ENCODE measurements at places on chromosomes 4 and X.

DNA sequence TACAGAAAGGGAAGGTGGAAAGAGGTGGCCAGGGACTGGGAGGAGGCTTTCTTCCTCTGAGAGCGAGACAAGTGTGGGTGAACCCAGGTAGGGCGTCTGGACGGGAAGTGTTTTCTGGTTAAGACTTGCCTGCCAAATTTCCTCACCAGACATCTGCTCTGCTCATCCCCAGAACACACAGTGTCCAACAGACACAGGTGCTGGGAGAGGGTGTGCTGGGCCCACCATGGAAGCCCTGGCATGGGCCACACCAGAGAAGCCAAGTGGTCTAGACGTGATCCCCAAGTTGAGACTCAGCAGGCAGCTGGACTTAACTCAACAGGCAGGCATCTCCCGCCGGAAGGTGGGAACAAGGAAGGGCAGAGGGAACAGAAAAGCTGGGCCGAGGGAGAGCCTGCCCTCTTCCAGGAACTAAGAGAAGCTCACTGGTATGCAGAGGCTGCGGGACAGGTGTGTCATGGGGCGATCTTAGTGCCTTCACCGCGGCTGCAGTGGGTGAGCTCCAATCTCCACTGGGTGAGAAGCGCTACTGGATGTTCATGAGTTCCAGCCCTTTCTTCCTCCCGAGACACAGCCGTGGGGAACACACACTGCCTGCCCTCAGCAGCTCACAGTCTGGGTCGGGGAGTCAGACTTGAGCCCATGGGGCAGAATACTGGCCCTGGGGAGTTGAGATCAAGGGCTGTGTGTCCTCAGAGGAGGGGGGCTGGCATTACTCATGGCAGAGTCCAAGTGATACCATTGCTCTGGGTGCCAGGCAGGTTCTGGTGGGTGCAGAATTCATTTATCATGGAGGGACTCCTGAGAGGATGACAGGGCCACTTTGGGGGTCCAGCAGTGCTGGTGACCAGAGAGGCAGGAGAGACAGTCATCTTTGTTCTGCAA lies 110.2 kb downstream of the CPZ start:
- no peaks in the 10 kb centered on the region for H3K27me3 ChIP-seq
- no peaks in the 10 kb centered on the region for H3K4me1 ChIP-seq
- H3K4me3 ChIP-seq: no peak overlapping the region
- no peak overlapping the region for H3K27ac ChIP-seq
- DNase-seq: no peak

DNA sequence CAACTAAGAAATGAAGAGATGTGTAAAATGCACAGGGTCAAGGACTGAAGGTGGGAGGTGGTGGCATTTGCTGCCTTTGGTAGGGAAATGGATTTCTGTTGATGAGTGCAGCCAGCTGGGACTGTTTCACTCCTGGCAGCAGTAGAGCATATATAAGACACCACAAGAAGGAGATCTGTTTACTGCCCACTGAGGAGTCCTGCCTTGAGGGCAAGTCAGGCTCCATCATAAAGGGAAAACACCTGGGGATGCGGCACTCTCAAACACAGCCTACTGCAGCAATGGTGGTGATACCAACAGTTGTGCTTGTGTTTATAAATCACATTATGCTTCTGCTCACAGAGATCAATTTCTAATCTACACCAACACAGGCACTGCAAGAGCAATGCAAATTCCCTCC lies 222.1 kb downstream of the TACR3 start:
- H3K27me3 ChIP-seq: no peaks in the 10 kb centered on the region
- no peak overlapping the region for H3K4me3 ChIP-seq
- no peaks in the 10 kb centered on the region for H3K36me3 ChIP-seq
- H3K27ac ChIP-seq: no peak overlapping the region

GRCh38 chr4:169489306-169489705 lies 123.1 kb downstream of the NEK1 start:
- no peaks in the 10 kb centered on the region for H3K27me3 ChIP-seq
- H3K4me3 ChIP-seq: no peak overlapping the region
- H3K27ac ChIP-seq: no peak overlapping the region
- no peaks in the 10 kb centered on the region for H3K36me3 ChIP-seq
- no peaks in the 10 kb centered on the region for H3K4me1 ChIP-seq

DNA sequence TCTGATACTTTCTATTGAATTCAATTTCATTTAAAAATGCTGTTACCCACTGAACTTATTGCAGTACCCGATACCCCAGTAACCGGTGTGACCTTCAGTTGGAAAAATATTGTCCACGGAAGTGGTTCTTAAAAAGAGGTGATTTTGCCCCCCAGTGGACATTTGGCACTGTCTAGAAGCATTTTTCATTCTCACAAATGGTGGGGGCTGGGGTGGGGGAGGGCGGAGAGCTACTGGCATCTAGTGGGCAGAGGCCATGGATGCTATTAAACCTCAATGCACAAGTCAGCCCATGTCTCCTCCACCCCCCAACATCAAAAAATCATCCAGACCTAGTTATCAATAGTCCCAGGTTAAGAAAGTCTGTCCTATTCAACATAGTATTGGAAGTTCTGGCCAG lies 19.6 kb upstream of the CHM start:
- no peaks in the 10 kb centered on the region for H3K27me3 ChIP-seq
- H3K27ac ChIP-seq: no peak overlapping the region
- H3K36me3 ChIP-seq: no peaks in the 10 kb centered on the region
- H3K4me3 ChIP-seq: no peak overlapping the region

DNA sequence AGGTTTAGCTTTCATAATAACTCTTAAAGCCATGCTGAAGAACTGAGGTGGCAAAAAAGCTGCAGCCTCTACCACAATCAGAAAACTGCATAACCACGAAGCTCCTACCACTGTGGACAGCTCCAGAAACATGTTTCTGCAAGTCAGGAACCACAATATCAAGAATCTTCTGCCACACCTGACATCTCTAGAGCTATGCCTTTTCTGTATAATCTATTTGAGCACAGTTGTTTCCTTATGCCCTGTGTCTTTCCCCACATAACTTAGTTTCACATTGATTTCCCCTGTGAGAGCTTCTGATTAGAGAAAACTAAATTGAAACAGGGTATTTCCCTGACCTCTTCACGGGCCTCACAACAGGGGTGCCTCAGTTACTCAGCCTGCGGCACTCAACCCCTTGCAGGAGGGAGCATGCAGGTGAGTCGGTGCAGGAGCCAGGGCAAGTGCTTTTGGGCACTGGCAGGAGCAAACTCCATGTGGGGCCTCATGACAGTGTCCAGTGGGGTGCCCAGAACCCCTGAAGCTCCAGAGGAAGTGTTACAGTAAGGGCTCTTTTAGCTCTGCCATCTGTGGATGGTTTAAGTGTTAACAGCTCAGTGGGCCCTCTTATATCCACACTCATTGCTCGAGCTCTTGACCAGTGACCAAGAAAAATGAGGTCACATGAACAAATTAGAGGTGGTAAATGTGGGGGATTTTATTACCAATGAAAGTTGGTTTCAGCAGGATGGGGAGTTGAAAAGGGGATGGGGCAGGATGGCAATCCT lies 132.8 kb upstream of the BMP3 start:
- H3K27ac ChIP-seq: no peak overlapping the region
- peaks cover 2% of the 10 kb centered on the region for H3K27me3 ChIP-seq
- H3K4me3 ChIP-seq: no peak overlapping the region
- no peak for DNase-seq

- H3K4me3 ChIP-seq: no peak overlapping the region
- no peaks in the 10 kb centered on the region for H3K36me3 ChIP-seq
- no peaks in the 10 kb centered on the region for H3K4me1 ChIP-seq
- H3K27me3 ChIP-seq: no peaks in the 10 kb centered on the region
- DNase-seq: no peak
- H3K27ac ChIP-seq: no peak overlapping the region
Measured at GRCh38 chr4:71126719-71127118, 133.3 kb downstream of the DCK start.

GRCh38 chr4:108834835-108835384 lies 72.1 kb upstream of the ETNPPL start:
- no peak overlapping the region for H3K4me3 ChIP-seq
- no peaks in the 10 kb centered on the region for H3K4me1 ChIP-seq
- H3K27me3 ChIP-seq: no peaks in the 10 kb centered on the region
- DNase-seq: no peak

GRCh38 chr4:158824425-158825274 lies 55.8 kb downstream of the FNIP2 start:
- peaks cover 20% of the 10 kb centered on the region for H3K4me1 ChIP-seq
- no peak for DNase-seq
- no peak overlapping the region for H3K4me3 ChIP-seq

GRCh38 chrX:130909469-130910136 lies 6.6 kb upstream of the ENOX2 start:
- no peak overlapping the region for H3K27ac ChIP-seq
- no peaks in the 10 kb centered on the region for H3K36me3 ChIP-seq
- DNase-seq: no peak
- no peak overlapping the region for H3K4me3 ChIP-seq
